ENCODE measurements at places on chromosomes 7 and 10.

GRCh38 chr10:60433684-60434083 lies 44.0 kb upstream of the ANK3 start:
- DNase-seq = no peak

GRCh38 chr7:120860156-120860555 lies 2.2 kb upstream of the TSPAN12 start:
- no peak for DNase-seq

DNA sequence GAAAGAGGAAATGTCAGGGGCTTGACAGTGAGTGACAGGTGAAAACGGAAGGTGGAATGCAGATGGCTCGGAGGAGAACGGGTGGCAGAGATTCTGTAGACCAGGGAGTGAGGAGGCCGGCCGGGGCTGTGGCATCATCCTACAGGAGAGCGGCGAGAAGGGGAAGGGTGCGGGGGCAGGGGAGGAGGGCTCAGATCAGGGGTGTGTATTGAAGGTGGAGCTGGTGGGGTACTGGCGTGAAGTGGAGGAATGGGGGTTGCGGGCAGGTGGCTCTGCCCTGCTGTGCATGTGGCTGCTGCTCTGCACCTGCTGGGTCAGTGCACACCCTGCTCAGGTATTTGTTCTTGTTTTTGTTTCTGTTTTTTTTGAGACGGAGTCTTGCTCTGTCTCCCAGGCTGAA lies 470.8 kb upstream of the FOXK1 start:
- DNase-seq = no peak

GRCh38 chr10:108327706-108328105 lies 1163.2 kb upstream of the SORCS1 start:
- DNase-seq = no peak

GRCh38 chr10:73922007-73922863 lies 11.3 kb downstream of the PLAU start:
- no peak for DNase-seq

DNA sequence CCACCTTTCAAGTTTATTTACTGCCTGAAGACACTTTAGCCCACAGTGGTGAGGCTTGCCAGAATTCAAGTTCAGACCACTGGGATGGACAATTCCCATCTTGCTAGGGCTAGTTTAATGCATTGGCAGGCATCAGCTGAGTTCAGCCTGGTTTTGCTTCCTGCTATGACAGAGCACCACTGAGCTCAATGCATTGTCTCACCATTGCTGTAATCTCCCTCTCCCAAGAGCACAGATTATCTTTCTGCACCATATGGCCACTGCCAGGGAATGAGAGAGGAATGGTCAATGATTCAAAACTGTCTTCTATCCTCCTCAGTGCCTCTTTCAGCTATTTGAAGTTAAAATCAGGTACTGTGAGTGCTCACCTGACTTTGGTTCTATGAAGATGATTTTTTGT lies 160.8 kb downstream of the XPNPEP1 start:
- DNase-seq = no peak

- DNase-seq = no peak
Measured at GRCh38 chr7:158281441-158281840, 306.2 kb downstream of the PTPRN2 start.

DNA sequence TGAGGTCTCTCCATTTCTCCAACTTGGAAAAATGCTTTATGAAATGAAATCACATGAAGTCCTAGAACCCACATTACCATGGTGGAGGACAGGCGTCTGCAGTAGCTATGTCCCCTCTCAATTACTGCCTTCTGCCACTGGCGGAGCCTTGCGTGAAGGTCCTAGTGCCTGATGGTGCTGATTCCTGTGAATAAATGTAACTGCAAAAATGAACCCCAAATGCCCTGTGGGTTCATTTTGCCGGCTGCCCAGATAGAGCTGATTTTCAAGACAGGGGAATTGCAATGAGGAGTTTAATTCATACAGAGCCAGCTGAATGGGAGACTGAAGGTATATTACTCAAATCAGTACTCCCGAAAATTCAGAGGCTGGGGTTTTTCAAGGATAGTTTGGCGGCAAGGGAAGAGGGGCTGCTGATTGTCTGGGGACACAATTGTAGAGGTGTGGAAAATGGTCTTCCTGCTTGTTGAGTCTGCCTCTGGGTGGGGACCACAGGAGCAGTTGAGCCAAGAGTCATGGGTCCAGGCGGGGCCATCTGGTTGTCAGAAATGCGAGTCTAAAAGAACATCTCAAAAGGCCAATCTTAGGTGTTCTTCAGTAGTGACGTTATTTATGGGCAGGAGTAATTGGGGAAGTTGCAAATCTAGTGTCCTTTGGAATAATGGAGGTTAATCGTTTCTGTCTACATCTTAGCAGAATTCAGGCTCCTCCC lies 13.5 kb downstream of the PRF1 start:
- no peak for DNase-seq

DNA sequence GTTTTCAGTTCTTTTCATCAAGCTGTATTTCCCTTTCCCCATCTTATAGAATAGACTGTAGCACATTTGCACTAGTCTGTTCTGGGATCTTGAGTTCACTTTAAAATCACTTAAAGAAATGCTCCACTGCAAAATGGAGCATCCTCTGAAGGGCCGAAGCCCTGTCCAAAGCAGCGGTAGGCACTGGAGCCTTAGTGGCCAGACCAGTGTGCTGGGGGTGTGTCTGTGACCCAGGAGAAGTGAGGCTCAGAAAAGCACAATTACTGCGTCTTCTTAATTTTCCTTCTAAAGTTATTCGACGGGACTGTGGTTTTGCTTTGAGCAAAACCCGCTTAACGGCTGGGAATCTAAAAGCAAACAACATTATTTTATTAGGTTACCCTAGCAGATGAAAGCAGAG lies 205.7 kb downstream of the SLC25A13 start:
- DNase-seq = no peak

GRCh38 chr10:92750791-92751533 lies 61.2 kb downstream of the HHEX start:
- no peak for DNase-seq

GRCh38 chr10:71817831-71818655 lies 33.0 kb downstream of the PSAP start:
- no peak for DNase-seq

GRCh38 chr7:129828989-129829736 lies 123.6 kb downstream of the UBE2H start:
- no peak for DNase-seq

DNA sequence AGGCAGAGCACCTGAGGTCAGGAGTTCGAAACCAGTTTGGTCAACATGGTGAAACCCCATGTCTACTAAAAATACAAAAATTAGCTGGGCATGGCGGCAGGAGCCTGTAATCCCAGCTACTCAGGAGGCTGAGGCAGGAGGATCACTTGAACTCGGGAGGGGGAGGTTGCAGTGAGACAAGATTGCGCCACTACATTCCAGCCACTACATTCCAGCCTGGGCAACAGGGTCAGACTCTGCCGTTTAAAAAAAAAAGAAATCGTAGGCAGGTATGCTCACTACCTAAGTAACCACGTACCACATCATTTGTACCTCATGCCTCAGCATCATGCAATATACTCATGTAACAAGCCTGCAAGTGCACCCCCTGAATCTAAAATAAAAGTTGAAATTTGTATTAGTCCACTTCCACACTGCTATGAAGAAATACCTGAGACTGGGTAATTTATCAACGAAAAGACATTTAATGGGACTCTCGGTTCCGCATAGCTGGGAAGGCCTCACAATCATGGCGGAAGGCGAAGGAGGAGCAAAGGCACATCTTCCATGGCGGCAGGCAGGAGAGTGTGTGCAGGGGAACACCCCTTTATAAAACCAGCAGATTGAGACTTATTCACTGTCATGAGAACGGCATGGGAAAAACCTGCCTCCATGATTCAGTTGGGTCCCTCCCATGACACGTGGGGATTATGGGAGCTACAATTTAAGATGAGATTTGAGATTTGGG lies 8.1 kb upstream of the EIF4H start:
- DNase-seq = no peak

DNA sequence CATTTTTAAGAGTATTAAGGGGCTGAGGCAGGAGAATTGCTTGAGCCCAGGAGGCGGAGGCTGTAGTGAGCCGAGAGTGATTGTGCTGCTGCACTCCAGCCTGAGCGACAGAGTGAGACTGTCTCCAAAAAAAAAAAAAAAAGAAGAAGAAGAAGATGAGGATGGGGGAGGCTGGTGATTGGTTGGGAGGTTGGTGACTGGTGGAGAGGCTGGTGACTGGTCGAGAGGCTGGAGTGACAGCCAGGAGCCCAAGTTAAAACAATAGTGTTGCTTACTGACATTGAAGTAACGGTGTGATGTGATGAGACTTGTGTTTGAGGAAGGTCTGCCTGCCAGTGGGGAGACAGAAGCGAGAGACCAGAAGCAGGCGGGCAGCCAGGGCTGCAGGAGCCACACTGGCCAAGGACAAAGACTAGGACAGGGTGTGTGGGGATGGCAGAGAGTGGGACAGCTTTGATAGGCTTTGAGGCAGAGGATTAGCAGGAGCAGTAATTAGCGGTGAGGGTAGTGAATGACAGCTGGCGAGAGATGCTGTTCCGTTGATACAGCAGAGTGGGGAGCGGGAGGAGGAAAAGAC lies 4.9 kb downstream of the SRRT start:
- DNase-seq = no peak

- DNase-seq = no peak
Measured at GRCh38 chr10:73209705-73210104, 37.4 kb downstream of the DNAJC9 start.

DNA sequence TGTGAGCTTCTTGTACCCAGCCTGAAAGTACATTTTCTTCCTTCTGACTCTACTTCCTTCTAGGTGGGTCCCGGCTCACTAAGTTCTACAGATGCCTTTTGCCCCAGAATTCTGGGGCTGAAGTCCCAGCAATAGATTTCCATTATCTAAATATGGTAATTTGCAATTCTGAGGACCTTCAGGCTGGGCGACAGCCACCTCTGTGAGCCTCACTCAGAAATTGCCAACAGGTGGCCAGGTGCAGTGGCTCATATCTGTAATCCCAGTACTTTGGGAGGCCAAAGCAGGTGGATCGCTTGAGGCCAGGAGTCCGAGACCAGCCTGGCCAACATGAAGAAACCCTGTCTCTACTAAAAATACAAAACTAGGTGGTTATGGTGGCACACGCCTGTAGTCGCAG lies 23.7 kb downstream of the CREM start:
- no peak for DNase-seq

- DNase-seq = no peak
Measured at GRCh38 chr7:55199418-55199817, 165.7 kb upstream of the LANCL2 start.

- no peak for DNase-seq
Measured at GRCh38 chr7:25839084-25839769, 312.8 kb upstream of the NFE2L3 start.

DNA sequence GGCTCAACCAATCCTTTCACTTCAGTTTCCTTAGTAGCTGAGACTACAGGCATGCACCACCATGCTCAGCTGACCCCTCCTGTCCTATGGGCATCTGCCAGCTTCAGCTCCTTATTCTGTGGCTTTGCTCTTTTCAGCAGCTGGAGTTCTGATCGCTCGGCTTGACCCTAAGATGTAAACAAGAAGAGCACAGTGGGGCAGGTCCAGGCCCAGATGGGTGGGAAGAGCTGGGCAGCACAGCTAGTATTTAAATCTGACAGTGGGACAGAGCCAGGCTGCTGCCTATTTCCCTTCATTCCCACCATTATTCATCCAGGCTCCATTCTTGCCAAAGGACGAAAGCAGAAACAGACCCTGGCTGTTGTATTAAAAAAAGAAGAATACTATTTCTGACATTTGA lies 494.9 kb upstream of the PODXL start:
- no peak for DNase-seq

DNA sequence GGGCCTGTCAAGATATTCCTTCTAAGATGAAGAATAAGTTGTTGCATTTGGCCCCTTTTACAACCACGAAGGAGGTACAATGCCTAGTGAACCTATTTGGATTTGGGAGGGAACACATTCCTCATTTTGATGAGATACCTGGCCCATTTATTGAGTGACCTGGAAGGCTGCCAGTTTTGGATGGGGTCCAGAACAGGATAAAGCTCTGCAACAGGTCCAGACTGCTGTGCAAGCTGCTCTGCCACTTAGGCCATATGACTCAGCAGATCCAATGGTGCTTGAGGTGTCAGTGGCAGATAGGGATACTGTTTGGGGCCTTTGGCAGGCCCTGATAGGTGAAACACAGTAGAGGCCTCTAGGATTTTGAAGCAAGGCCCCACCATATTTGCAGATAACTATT lies 704.6 kb downstream of the CCSER2 start:
- no peak for DNase-seq

DNA sequence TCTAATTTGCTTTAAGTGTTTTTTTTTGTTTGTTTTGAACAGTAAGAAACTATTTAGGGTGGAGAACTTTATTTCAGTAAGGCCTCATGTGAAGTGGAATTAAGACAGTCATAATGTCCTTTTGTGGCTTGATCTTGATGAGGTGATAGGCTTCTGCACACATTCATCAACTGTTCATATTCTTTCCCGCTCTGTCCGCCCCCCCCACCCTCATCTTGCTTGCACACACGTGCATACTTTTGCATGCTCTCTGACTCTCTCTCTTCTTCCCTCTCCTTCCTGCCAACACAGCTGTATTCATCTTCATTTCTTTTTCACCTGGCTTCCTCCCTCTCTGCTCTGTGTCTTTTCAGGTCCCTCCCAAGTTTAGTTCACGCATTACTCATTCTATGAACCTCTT lies 429.6 kb downstream of the AUTS2 start:
- no peak for DNase-seq

DNA sequence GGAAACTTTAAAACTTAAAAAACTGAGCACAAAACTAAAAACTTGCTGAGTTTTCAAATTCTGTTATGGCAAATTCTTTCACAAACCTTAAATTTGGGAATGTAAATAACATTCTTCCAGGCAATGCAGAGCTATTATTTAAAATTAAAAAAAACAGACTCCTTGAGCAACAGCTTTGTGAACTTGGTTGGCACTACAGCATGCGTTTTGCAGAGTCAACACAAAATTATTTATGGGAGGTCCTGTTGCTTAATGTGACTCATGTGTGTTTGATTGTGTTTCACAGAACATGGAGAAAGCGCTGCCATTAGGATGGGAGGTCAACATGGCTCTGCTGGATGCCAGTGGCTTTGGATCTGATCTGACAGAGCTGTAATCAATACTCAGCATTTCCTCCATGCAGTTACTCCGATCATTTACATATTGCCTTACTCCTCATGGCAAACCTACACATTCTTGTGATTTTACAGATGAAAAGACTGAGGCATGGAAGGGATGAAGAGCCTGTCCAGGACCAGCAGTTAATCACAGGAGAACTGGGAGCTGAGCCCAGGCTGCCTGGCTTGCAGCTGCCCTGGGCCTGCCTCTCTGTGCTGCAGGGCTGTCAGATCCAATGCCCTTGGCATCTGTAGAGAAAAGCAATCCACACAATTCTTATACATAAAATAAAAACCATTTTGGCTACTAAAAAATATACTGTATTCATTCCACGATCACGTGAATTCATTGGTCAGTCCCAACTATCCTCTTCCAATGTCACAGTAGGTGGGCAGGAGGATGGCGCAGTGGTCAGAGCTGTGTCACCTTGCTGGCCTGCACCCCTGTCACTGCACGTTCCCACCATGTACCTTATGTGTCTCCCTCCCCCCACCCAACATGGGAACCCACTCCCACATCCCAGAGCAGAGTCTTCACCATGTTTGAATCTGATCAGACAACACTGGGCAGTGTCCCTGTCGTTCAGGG lies 200.9 kb downstream of the CXCL12 start:
- DNase-seq = no peak

Measured in esophagus squamous epithelium (tissue), 5 donors.